ENCODE measurements at places on chromosomes 1 and 21. TPM values are rescaled to one million over a fixed set of nuclear protein-coding genes. Genes with fewer than 3 reads are reported as not detected.

GRCh38 chr1:17908945-17909344 is 153.8 kb downstream of the ACTL8 start:
- no peaks in the 10 kb centered on the region for H3K4me1 ChIP-seq
- H3K36me3 ChIP-seq, result no peaks in the 10 kb centered on the region
- no peak for DNase-seq
- no peak overlapping the region for H3K4me3 ChIP-seq
- no peak overlapping the region for H3K27ac ChIP-seq

DNA sequence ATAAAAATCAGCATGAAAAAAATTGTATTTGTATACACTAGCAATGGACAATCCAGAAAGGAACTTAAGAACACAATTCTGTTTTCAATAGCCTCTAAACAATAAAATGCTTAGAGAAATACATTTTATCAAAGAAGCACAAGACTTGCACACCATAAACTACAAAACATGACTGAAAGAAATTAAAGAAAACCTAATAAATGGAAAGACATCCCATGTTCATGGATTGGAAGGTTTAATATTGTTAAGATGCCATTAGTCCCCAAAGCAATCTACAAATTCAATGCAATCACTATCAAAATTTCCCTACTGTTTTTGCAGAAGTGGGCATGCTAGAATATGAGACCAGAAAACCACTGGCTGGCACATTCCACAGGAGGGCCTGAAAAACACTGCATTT is 49.4 kb downstream of the PRSS38 start:
- no peaks in the 10 kb centered on the region for H3K4me1 ChIP-seq
- H3K27ac ChIP-seq, result no peak overlapping the region
- DNase-seq, result no peak

- H3K36me3 ChIP-seq, result no peaks in the 10 kb centered on the region
- no peaks in the 10 kb centered on the region for H3K4me1 ChIP-seq
- DNase-seq, result no peak
- no peak overlapping the region for H3K27ac ChIP-seq
These were observed 1.3 kb downstream of the KRTAP12-4 start for GRCh38 chr21:44653123-44653522.

KCNA2 gene
- total RNA-seq, result 0.17 TPM

PGBD5 gene
- total RNA-seq, result 6.4 TPM

Data from colonic mucosa (tissue), 4 donors.